ENCODE measurements at places on chromosomes 1 and 21.

- no peak for DNase-seq
These were observed 49.5 kb downstream of the FASLG start for GRCh38 chr1:172708452-172708851.

DNA sequence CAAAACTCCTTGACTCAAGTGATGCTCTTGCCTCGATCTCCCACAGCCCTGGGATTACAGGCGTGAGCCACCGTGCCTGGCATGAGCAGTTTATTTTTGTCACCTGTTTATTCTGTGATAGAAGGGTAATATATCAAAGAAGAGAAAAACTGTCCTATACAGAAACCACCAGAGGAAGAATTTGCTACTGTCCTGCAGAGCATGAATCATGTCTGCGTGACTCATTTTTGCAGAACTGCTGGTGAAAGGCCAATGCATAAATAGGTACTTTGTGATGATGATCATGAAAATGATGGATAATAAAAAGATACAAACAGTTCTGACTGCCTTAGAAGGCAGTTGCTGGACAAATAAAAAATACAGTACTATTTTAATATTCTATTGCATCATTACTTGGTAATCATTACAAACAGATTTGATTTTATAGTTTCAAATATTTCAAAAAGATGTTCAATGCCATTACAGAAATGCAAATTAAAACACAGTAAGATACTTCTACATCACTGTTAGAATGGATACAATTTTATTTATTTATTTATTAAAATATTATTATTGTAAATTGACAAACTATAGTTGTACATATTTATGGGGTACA lies 26.5 kb downstream of the RIPPLY3 start:
- peak; percentile 57 for DNase-seq

- no peak for DNase-seq
These were observed 272.6 kb upstream of the FMN2 start for GRCh38 chr1:239819096-239819495.

DNA sequence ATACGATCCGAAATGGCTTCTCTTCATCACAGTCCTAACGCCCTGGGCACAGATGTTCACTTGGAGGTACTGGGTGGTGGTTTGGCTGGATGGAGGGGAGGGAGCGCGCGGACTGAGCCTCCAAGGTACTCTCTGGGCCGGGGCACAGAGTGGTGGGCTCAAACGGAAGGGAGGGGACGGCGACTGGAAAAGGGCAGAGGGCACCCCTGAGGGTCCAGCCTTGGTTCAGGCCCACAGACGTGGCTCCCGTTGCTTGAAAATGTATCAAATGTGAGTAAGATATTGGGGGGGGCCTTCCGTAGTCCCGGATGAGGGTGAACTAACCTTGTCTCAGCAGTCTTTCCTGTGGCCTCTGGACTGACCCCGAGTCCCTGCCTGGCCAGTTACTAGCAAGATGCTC lies 463 bp downstream of the IL12RB2 start:
- DNase-seq: no peak

- no peak for DNase-seq
These were observed 85.1 kb upstream of the C1orf105 start for GRCh38 chr1:172335377-172335776.

GRCh38 chr21:32377991-32378390 lies 14.8 kb downstream of the URB1 start:
- DNase-seq: no peak

DNA sequence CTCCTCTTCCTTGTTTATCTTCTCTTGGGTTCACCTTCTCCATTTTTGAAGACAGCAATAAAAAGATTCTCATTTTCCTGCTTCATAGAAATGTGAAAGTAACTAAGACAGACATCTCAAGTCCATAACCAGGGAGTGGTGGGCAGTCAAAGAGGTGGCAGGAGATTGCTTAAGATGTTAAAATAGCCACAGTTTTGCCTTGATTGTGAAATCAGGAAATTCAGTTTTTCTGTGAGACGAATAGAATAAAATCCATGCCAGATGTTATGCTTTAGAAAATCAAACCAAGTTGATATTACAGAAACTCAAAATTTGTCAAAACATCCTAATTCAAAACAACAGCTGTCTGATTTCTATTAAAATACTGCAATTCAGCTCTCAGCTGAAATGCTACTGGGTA lies 57.2 kb downstream of the TNN start:
- no peak for DNase-seq

GRCh38 chr1:80392529-80392928 lies 1386.0 kb upstream of the ADGRL4 start:
- DNase-seq: no peak

DNA sequence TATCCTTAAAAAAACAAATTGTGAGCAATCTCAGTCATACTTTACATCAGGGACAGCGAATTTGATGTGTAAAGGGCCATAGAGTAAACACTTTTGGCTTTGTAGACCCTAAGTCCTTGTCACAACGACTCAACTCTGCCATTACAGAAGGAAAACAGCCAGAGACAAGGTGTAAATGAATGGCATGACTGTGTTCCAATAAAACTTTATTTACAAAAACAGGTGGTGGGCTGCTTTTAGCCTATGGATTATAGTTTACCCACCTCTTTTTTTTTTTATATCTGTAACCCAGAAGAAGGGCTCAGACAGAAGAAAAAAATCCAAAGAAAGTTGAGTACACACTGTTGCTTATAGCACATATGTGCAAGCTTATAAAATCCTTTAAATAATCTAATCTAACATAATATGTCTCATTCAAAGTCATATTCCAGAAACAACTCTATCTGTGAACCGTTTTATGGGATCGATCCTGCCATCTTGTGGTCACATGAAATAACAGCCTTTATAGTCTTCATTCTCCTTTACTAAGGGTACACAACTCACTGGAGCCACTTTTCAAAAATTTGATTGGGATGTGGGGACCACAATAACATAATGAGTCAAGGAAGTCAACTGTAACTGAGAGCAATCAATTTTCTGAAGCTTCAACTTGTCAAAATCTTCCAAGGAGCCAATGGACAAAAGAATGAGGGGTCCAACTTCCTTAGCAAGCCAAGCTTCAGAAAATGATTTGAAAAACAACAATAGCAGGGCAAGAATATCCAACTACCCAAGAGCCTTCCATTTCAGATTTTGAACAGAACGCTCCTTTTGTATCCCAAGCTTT lies 142.2 kb upstream of the KRTAP19-8 start:
- DNase-seq: peak; percentile 68

GRCh38 chr1:94515296-94515947 lies 26.1 kb downstream of the F3 start:
- no peak for DNase-seq

DNA sequence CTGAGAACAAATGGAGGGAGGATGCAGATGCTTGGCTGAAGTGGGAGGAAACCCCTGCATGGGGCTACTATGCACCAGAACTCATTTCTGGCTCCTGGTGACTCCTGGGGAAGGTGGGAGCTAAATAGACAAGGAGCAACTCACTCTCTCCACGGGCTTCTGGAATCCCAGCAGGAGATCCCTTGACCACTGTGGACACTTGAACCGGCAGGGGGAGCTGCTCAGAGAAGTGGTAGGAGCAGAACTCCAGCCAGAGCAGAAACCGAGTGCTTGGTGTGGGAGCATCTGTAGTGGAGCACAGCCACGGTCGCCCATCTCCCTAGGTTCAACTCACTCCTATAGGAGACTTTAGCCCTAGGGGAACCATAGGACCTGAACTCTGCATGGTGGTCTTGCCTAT lies 205.6 kb upstream of the GJB5 start:
- DNase-seq: no peak

DNA sequence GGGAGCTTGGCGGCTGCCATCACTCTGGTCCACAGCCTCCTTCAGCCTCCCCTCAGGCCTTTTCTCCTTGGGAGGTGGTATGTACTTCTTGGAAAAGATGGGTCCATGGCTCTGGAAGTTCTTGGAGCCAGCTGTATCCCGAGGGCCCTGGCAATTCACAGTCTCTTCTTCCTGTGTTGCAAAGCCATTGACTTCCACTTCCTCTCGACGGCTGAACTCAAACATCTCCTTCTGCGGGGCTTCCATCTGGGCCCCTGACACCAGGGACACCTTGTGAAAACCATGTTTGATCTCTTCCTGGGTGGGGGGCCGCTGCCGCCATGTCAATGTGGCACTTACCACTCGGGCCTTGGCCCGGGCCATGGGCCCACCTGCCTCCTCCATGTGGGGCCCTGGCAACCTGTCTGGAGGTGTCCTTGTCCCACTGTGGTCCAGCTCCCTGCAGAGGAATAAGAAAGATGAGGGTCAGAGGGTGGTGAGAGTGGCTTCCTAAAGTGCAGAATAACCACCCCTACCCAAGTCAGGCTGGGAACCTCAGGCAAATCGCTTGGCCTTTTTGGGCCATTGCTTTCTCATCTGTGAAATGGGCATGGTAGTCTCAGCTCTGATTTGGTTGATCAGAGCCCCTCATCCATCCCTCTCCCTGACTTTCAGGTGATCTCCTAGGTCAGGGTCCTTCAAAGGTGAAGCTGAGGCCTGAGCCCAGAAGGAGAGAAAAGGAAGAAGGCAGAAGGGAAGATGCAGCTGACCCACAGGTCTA lies 7.5 kb downstream of the CRYBG2 start:
- no peak for DNase-seq

- DNase-seq: no peak
These were observed 183.5 kb downstream of the PATJ start for GRCh38 chr1:61925591-61926298.

DNA sequence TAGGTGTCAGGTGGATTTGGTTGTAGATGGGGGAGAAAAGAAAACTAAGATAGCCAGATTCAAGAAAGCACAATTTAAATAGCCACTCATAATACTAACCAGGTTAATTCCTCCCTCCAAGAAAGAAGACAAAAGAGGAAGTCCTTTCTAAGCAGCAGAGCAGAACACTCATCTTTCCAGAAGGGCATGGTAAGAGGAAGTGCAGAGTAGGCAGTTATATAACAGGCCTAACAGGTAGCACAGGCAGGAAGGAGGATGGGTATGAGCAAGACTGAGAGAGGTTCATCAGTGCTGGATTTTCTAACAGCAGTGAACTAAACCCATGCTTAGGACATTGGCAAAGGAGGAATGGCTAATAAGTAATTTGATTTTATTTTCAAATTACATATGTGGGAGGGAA lies 517.5 kb downstream of the PLPP3 start:
- no peak for DNase-seq

DNA sequence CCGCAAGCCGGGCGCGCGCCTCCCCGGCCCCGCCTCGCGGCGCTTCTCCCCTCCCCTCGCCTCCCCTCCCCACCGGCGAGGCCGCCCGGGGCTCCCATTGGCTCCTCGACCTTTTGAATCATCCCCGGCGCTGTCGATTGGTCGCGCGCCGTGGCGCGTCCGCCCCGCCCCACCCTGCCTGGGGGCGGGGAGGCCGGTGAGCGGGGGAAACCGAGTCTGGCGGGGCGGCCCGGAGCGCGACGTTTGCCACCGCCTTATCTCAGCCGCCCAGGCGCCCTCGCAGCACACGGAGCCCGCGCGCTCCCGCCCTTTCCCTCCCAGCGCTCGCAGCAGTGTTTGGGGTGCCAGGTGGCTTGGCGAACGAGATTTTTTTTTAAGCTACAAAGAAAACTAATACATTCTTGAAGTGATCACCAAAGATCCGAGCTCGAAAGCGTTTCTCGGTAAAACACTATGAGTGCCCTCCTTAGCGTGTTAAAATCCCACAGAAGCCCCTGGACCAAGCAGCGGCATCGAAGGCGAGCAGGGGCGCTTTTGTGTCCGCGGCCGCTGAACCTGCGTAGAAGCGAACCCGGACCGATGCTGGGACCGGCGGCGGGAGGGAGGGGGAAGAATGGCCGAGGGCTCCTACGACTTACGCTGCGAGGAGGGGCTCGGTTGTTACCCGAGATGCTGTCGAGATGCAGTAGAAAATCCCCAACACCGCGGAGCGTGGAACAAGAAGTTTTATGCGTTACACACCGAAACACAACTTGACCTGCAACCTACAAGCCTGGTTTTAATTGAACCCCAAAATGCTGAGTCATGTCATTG lies 436 bp upstream of the LBR start:
- peak; percentile 93 for DNase-seq

- peak; percentile 61 for DNase-seq
These were observed 85.8 kb upstream of the CAMK1G start for GRCh38 chr1:209497729-209498128.

DNA sequence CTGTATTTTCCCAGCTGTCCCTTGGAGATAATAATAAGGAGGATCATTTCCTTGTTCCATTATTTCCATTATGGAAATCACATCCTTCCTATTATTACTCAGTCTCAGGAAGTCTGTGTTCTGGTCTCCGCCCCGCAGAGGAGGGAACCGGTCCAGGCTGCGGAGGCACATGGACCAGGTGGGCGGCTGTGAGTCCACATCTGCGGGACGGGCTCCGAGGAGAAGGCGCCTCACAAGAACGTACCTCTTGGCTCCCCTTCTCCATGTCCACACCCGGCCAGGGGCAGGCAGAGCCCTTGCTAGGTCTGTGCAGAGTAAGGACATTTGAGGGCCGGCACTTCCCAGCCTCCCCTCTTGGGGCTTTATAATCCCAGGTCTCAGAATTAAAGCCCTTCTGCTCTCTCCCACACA lies 14.6 kb downstream of the RAB7B start:
- DNase-seq: no peak

DNA sequence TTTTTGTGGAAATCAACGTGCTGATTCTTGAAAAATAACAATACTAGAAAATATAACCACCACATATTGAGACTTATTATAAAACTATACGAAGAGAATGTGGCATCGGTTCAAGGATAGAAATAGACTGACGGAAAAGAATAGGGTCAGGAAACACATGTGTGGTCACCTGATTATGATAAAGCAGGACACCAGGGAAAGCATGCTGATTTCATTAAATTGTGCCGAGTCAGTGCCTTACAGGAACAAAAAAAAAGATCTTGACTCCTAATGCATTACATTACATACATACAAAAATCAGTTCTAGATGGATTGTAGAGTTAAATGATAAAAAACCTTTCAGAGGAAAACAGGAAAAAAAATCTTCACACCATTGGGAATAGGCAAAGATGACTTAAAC lies 43.5 kb upstream of the SERPINC1 start:
- DNase-seq: no peak

GRCh38 chr1:53763911-53764310 lies 24.9 kb upstream of the GLIS1 start:
- DNase-seq: no peak

- DNase-seq: no peak
These were observed 37.3 kb upstream of the EDN2 start for GRCh38 chr1:41521766-41522165.

DNA sequence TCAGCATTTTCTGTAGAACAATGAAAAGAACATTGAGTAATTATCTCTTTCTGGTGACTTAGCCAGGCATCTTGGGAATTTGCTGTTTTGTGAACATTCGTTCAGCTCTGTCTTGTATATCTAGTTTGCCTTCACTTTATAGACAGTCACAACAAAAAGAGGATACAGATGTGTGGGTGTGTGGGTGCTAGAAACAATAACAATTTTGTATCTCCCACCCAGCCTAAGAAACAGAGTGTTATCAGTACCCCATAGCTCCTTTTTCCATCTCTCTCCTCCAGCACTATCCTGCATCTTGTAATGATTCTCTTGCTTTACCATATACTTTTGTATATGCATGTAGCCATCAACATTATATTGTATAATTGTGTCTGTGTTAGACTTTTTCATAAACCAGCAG lies 33.0 kb downstream of the AK4 start:
- no peak for DNase-seq

GRCh38 chr1:154481053-154481452 lies 21.0 kb upstream of the TDRD10 start:
- DNase-seq: no peak
